ENCODE measurements at places on chromosomes 3 and 15. TPM values are rescaled to one million over a fixed set of nuclear protein-coding genes. Genes with fewer than 3 reads are reported as not detected.

GRCh38 chr3:122355612-122356011 lies 27.4 kb downstream of the MIX23 start:
- DNase-seq: no peak

DNA sequence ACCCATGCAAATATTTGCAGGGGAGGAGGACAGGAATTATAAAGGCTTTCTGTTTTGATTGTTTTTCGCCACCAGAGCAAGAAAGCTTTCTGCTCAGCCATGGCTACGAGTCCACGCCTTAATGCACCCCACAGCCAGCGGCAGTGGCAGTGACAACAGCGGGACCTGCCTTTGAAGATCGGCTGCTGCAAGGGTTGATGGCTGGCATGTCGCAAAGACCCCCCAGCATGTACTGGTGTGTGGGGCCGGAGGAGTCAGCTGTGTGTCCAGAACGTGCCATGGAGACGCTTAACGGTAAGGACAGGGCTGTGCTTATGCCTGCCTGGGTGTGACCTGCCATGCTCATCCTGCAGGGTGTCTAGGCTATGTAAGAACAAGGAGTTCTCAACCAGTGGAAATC lies 5.3 kb downstream of the LRRK1 start:
- DNase-seq: no peak

GRCh38 chr3:10391391-10391790 lies 70.5 kb upstream of the SEC13 start:
- no peak for DNase-seq

Gene CCDC39
- 0.10 TPM for total RNA-seq

Gene FES
- total RNA-seq: 40.1 TPM

GRCh38 chr3:127690106-127690505 lies 17.4 kb downstream of the ABTB1 start:
- no peak for DNase-seq

Gene TMEM42
- 9.7 TPM for total RNA-seq

Gene CEP70
- total RNA-seq: 57.7 TPM

- DNase-seq: no peak
Measured at GRCh38 chr3:35638980-35639253, 408 bp upstream of the ARPP21 start.

- DNase-seq: peak; percentile 72
Measured at GRCh38 chr3:134299185-134299887, 48.7 kb upstream of the RYK start.

Gene SLCO2A1
- total RNA-seq: 1.5 TPM

GRCh38 chr3:108780235-108780634 lies 23.0 kb upstream of the RETNLB start:
- no peak for DNase-seq

Gene CKMT1A
- total RNA-seq: 0.31 TPM

Gene CHRD
- total RNA-seq: 33.5 TPM

GRCh38 chr3:72230774-72231379 lies 445.9 kb upstream of the PROK2 start:
- no peak for DNase-seq

DNA sequence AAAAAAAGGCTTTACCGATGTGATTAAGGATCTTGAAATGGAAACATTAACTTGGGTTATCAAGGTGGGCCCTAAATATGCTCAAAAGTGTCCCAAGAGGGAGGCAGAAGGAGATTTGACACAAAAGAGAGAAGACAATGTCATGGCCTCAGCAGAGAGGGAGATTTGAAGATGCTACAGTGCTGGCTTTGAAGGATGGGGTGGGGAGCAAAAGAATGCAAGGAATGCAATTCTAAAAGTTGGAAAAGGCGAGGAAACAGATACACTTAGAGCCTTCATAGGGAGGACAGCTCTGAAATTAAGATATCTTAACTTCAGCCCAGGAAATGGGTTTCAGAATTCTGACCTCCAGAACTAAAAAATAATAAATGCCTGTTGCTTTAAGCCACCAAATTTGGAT lies 314.5 kb upstream of the CCDC54 start:
- no peak for DNase-seq

Gene KNG1
- total RNA-seq: not detected

GRCh38 chr15:89543389-89543788 lies 31.9 kb upstream of the TICRR start:
- DNase-seq: no peak

GRCh38 chr15:35289024-35289617 lies 204.0 kb upstream of the NANOGP8 start:
- DNase-seq: peak; percentile 79

Gene CADPS
- total RNA-seq: 13.3 TPM

Gene NAALADL2
- 76.0 TPM for total RNA-seq

Gene ZMYND10
- total RNA-seq: not detected

GRCh38 chr3:161600173-161600572 lies 103.6 kb downstream of the OTOL1 start:
- no peak for DNase-seq

GRCh38 chr3:145892869-145893268 lies 268.1 kb downstream of the PLOD2 start:
- no peak for DNase-seq

Gene RSRC1
- total RNA-seq: 62.7 TPM

GRCh38 chr3:160671231-160671630 lies 5.7 kb upstream of the ARL14 start:
- no peak for DNase-seq

DNA sequence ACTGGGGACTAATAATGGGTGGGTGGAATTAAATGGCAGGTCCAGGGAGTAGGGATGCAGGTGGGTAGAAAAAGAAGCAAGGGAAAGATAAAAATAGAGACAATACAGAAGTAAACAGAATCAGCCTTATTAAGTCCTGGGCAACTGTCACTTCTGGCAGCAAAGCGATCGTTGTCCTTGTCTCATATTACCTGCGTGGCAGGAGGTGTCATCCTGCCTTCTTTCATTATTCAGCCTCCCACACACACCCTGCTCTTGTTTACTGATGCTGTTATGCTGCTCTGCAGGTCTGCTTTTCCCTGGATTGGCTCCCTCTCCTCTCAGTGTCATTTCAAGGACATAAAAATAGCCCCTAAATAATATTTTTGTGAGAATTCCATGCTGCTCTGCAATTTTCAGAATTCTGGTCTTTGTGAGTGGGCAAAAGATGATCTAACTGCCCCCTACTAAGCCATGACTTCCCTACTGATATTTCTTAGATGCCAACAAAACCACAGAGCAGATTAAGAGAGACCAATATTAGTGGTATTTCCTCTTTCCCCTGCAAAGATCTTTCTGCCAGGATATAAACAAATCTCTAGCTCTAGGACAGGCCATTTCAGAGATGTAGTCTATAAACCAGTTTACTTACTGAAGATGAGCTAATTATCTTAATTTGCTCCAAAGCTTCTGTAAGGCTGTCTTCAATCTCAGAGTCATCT lies 8.5 kb downstream of the VEPH1 start:
- DNase-seq: no peak
